ENCODE measurements at places on chromosomes 6 and 20.

DNA sequence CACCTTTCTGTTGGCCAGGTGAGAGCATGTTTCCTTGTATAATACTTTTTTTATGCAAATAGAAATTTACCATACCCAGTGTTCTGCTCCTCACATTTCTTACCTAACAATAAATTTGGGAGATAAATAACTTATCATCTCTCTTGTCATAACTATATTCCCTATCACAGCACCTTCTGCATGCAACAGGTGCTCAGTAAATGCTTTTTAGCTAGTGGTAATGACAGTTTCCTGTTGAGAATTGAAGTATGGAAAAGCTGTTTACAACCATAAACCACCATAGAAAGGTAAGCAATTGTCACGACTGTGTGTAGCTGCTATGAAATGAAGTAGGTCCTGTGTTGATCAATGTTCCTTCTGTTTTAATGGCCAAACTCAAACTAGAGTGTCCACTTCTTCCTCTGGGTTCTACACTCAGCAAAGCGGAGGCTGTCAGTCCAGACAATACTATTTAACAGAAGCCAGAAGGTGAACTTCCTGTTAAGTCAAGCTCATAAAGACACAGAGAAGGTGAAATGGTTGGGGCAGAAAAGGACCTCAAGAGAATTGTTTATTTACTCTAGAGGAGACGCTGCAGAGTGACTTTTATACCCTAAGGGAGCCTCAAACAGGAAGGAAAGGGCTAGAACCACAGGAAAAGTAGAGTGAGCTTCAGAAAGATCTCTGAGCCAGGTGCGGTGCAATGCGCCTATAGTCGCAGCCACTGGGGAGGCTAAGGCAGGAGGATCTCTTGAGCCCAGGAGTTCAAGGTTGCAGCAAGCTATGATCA, 84.0 kb upstream of the SLC22A16 start:
- DNase-seq = no peak

DNA sequence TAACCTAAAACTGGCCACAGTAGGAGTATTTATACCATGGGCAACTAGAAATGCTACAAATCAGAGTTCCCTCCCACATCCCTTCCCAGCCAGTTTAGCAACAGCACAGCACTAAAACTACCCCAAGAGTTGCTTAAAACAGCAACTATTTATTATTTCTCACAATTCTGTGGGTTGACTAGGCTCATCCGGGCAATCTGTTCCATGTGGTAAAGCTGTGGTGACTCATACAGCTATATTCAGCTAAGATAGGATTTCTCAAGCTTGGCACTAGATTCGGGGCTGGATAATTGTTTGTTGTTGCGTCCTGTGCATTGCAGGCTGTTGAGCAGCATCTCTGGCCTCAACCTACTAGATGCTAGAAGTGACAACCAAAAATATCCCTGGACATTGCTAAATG, 8.6 kb upstream of the HECA start:
- DNase-seq = no peak

DNA sequence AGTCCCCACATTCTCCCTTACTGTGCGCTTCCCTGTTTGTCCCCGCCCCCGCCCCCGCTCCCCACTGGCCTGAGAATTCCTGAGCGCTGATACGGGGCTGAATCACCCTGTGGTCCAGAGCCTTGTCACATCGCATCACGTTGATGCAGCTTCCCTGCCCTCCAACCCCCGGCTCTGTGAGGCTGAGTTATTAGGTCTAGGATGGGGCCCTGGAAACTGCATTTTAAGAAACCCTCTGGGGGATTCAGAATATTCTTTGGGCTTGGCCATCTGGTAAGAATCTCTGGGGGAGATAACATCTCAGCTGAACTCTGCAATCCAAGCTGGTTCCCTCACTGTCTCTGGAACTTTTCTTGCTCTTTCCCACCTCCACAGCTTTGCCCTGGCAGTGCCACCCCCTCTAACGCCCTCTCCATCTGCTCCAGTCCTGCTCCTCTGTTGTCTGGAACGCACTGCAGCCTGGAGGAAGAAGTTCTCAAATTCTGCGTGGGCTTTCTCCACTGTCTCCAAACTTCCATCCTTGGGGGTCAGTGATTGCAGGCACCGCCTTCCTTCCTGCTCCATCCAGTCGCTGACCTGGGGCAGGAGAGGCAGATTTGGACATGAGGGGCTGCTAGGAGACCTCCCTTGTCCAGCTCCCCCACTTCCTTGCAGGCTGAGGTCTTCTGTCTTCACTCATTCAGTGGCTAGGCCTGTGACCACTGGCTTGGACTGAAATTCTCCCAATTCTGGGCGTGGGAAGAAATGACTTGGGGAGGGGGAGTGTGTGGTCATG, 42.6 kb downstream of the KIAA1755 start:
- DNase-seq = no peak

GRCh38 chr6:140427842-140428241, 1053.4 kb upstream of the CITED2 start:
- no peak for DNase-seq

DNA sequence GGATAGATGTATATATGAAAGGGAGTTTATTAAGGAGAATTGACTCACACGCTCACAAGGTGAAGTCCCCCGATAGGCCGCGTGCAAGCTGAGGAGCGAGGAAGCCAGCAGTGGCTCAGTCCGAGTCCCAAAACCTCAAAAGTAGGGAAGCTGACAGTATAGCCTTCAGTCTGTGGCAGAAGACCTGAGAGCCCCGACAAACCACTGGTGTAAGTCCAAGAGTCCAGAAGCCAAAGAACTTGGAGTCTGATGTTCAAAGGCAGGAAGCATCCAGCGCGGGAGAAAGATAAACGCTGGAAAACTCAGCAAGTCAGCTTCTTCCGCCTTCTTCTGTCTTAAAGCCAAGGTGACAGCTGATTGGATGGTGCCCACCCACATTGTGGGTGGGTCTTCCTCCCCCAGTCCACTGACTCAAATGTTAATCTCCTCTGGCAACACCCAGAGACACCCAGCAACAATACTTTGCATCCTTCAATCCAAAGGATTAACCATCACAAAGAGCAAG, 102.6 kb upstream of the GJE1 start:
- no peak for DNase-seq

GRCh38 chr20:57772349-57772964, 62.6 kb upstream of the PMEPA1 start:
- DNase-seq = no peak

- no peak for DNase-seq
These were observed 7.7 kb upstream of the SAMHD1 start for GRCh38 chr20:36959242-36959641.

DNA sequence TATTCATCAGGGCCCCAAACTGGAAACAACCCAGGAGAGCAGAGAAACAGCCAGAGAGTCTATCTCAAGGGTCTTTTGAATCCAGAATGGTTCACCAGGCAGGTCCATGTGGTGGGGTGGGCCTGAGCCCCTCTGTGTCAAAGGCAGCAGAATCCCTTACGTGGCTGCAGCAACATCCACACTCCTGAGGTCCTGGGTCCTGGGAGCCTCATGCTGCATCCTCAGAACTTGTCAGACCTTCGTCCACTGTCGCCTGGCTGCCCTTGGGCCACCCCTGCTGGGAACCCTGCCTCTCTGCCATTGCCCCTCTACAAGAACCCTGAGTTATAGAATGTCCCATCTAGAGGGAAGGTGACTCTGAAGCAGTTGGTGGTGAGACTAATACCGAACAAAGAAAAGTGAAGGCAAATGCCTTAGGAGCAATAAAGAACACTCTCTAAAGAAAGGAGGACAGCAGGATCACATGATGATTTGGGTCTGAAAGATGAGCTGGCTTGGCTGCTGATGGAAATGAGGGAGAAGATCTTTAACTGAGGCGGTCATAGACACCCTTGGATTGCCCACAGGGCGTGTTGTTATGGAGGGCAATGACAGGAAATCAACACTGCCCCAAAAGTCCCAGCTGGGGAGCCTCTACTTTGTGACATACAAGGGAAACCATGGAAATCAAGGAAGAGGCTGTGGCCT, 161.2 kb downstream of the SYNDIG1 start:
- no peak for DNase-seq

DNA sequence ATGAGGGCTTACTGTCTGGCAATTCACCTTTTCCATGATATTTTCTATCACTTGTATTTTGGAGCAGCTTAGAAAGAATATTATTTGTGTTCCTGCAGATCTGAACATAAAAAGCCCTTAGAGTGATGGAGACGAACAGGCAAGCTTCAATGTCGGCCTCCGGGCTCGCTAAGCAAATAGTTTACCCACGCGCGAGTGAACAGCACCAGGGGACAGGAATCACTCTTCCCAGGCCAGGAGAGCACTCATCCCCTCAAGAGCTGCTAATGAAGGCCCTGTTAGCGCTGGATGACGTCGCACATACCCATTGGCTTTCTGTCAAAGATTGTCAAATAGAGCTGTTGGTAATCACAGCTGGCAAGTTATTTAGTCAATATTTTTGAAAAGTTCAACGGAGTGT, 395.7 kb downstream of the ZFAND3 start:
- DNase-seq = no peak

- no peak for DNase-seq
These were observed 58.4 kb upstream of the RNF217 start for GRCh38 chr6:124903797-124904196.

DNA sequence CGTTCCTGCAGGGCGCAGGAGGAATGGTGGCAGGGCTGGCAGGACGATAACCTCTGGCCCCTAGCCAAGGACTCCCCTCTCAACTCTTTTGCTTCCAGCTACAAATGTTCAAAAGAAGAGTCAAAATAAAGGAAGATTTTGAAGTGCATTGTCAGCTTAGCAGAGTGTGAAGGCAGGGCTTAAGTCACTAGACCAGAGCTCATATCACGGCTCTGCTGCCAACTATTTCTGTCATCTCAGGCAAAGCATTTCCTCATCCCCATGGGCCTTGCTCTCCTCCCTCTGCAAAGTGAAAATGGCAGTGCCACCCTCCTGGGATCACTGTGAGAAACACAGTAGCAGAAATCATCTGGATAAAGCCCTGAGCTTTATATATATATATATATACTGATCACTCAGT, 36.7 kb downstream of the CFAP61 start:
- no peak for DNase-seq

DNA sequence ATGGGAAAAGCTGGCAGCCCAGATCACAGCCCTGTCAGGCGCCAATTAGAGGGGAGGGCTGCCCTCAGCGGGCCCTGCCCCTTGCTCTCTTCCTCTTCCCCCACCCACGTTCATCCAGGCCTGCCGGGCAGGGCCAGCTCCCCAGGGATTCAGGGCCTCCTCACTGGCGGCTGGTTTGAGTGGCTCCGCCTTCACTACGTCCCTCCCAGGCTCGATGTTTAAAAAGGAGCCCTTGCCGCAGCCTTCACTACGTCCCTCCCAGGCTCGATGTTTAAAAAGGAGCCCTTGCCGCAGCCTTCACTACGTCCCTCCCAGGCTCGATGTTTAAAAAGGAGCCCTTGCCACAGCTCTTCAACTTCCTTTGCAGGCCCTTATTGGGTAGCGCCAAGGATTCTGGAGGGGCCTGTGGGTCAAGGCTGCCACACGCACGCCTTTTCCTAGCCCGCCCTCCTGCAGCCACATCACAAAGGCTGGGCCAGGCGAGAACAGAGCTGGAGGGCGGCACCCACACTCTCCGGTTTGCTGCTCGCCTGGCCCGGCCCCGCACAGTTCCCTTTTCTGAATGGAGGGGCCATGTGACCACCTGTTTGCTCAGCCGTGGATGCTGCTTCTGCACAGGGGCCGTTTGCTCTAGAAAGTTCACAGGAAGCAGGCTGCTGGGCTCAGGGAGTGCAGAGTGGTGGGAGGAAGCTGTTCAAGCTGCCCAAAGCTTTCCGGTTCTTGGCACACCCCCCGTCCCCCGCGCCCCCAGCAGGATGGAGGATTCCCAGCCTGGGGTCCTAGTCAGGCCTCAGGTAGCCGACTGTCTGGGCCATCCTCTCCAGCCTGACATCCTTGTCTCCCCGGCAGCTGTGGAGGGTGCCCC, 1.6 kb downstream of the SLC17A9 start:
- DNase-seq = peak; percentile 33

DNA sequence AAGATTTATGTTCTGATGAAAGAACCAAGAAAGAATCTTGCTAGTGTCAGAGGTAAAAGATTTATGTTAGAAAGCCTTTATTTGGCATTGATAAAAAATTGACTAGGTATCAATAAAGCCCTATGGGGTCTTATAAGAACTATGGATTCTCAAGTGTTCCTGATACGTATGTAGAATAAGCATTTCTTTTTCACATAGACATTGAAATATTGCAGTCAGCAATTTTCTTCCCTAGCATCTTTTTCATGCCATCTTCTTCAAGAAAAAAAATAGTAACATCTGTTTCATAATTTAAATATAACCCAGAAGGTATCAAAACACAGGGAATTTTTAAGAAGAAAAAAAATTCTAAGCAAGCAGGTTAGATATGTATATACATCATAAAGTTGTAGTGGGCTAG, 230.6 kb downstream of the CENPW start:
- no peak for DNase-seq

DNA sequence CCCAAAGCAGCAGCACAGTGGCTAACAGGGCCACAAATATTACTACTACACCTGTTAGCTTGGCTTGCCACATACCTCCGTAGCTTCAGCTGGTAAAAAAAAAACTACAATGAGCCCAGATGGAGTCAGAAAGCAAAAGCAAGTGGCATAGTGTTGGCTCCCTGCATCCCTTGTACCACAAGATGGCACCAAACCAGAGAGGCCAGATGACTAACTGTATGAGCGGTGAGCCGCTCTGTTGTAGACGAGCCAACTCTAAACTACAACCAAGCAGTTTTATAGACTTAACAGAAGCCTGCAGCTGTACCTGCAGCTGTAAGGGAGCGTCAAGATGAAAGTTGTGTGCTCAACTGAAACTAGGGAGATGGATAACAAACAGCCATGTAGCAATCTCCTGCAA, 84.5 kb upstream of the MCHR2 start:
- DNase-seq = no peak

- DNase-seq = no peak
These were observed 14.1 kb downstream of the FKBP5 start for GRCh38 chr6:35674594-35674993.

- DNase-seq = no peak
These were observed 655.4 kb upstream of the EPHA7 start for GRCh38 chr6:94074764-94075163.

GRCh38 chr6:28943557-28944411, 20.0 kb upstream of the TRIM27 start:
- no peak for DNase-seq

DNA sequence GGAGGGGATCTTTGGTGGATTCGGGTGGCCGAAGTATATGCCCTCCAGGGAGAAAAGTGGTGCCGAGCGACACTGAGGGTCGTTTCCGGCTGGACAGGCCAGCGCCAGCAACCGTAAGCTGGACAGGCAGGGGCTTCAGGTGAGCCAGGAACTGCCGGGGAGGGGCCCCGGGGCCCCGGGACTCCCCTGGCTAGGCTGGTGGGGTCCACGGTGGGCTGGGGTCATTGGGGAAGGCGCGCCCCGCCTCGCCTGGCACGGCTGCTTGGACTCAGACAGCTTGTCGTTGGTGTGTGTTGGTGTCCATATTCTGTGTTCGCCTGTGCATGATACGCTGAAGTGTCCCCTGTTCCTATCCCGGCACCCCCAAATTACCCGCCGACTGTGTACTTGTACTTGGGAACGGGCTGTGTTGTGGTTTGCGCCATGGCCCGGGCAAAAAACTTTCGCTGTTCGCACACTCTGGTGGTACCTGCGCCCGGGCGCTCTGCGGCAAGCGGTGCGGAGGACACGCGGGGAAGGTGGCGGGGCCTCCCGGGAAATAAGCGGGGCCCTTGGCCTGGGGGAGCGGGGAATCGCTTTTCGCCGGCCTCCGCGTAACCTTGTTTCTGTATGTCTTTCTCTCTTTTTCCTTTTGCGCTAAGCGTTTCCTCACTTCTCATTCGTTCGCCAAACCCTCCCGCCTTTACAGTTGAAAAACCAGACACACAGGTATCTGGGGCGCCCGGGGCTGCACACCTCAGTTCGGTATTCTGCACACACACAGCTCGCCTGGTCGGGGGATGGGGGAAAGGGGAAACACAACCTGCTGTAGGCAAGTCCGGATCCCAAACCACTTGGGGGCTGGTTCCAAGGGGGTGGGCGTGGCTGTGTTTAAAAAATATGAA, 3.2 kb downstream of the GNAS start:
- no peak for DNase-seq

Data from urinary bladder (tissue), 4 donors.